ENCODE measurements at places on chromosomes 7 and 10. TPM values are rescaled to one million over a fixed set of nuclear protein-coding genes. Genes with fewer than 3 reads are reported as not detected.

CRPPA gene
- total RNA-seq: 1.9 TPM

GRCh38 chr10:46541017-46541661, 15.3 kb downstream of the GPRIN2 start:
- no peak for DNase-seq

MGMT gene
- 10.3 TPM for total RNA-seq

DNA sequence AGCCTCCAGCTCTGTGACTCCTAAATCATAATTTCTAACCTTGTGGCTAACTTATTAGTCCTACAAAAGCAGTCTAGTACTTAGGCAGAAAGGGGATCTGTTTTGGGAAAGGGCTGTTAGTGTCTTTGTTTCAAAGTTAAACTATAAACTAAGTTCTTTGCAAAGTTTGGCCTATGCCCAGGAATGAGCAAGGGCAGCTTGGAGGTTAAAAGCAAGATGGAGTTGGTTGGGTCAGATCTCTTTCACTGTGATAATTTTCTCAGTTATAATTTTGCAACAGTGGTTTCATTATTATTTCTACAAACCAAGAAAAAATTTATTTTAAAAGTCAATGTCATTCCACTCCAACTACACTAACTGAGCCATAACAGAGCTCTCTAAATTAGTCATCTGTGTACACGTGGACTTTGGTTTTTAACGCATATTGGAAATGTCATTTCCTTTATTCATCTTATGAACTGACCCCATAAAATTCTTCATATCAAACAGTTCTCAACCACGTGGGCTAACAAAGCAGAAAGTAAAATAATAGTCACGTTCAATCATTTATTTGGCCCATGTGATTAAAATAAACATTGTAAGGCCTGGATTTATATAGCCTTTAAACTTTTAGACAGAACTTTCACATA, 143.2 kb upstream of the C7orf33 start:
- no peak for DNase-seq

JCAD gene
- 0.53 TPM for total RNA-seq

GRCh38 chr7:110548372-110548771, 542.6 kb upstream of the LRRN3 start:
- DNase-seq: no peak

DNA sequence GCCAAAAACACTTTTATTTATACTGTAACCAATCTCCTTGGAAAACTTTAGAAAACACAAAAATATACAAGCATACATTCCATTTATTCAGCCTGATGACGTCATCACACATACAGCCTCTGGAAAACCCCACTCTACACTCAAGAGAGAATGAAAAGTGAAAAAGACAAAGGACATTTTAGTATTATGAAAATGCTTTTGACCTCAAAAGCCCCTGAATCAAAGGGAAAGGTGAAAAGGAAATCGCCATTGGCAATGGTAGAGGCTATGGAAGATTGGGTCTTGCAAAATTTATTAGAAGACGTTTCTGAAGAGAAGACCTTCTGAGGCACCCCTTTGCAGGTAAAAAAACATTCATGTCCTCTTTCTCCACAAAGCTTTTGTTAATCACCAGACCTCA, 82.9 kb upstream of the STRIP2 start:
- no peak for DNase-seq

DNA sequence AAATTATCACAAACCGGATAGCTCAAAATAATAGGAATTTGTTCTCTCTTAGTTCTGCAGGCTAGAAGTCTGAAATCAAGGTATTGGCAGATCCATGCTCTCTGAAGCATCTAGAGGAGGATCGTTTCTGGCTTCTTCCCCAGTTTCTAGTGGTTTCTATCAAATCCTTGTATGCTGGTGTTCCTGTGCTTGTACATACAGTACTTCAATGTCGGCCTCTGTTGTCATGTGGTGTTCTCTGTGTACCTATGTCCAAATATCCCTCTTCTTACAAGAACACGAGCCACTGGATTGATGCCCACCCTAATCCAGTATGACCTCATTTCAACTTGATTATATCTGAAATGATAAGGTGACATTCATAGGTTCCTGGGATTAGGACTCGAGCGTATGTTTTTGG, 9.8 kb upstream of the TAX1BP1 start:
- no peak for DNase-seq

DNA sequence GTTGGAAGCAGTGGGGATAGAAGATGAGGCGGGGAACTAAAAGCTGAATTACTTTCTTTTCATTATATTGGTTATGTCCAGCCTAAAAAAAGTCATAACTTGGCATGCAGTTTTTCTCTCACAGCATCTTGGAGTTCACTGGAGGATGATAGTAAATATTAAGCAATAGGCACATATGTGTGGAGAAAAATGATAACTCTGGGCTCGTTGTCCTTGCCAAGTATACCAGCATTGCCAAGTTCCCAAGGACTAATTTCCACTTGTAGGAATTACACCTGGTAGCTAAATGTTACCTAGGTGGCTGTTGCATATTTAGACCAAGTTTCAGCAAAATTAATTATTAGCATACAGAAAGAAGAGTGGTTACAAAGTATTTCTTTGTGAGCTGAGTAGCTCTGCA, 1007.6 kb downstream of the ANKRD7 start:
- DNase-seq: no peak

DNA sequence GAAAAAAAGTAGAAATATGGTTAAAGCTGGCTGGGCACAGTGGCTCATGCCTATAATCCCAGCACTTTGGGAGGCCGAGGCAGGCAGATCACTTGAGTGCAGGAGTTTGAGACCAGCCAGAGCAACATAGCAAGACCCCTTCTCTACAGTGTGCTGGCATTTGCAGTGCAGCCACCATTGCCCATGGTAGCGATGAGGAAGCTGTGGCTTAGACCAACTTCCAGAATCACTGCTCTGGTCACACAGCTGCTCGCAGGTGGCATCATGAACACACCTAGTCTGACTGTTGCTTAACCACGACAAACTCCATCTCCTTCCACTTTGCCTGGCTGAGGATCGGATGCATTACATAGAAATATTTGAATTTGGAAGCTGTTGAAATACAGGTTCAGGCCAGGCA, 137.1 kb downstream of the CUX1 start:
- DNase-seq: no peak

AS3MT gene
- total RNA-seq: 0.21 TPM

MALRD1 gene
- total RNA-seq: not detected

DNA sequence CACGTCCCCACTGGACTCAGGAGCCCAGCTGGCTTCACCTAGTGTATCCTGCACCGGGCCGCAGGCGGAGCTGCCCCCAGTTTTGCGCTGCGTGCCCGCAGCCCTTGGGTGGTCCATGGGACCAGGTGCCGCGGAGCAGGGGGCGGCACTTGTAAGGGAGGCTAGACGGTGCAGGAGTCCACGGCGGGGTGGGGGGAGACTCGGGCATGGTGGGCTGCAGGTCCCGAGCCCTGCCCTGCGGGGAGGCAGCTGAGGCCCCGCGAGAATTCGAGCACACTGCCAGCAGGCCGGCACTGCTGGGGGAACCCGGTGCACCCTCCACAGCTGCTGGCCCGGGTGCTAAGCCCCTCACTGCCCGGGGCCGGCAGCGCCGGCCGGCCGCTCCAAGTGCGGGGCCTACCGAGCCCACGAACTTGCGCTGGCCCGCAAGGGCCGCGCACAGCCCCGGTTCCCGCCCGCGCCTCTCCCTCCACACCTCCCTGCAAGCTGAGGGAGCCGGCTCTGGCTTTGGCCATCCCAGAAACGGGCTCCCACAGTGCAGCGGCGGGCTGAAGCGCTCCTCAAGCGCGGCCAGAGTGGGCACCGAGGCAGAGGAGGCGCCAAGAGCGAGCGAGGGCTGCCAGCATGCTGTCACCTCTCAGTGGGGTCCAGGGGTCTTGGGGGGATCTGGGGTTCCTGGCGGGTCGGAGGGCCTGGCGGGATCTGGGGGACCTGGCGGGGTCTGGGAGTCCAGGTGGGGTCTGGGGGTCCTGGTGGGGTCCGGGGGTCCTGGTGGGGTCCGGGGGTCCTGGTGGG, 81.4 kb downstream of the VIPR2 start:
- no peak for DNase-seq

DNA sequence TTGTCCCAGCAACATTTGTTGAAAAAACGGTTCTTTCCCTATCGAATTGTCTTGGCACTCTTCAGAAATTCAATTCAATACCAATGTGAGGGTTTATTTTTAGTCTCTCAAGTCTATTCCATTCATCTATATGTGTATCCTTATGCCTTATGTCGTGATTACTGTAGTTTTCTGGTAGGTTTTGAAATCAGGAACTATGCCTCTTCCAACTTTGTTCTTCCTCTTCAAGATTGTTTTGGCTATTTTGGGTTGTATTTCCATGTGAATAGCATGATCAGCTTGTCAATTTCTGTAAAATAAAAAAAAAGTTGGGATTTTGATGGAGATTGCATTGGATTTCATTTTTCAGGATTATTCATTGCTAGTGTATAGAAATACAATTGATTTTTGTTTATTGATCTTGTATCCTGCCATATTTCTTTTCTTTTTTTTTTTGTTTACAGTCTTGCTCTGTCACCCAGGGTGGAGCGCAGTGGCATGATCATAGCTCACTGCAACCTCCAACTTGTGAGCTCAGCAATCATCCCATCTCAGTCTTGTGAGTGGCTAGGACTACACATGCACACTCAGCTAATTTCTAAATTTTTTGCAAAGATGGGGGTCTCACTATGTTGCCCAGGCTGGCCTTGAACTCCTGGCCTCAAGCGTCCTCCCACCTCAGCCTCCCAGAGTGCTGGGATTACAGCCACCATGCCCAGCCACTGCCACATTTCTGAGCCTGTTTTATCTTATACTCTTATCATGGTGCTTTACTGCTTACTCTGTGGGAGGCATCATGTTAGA, 46.2 kb upstream of the MKLN1 start:
- DNase-seq: no peak
